ENCODE measurements at places on chromosomes 13 and 19. TPM values are rescaled to one million over a fixed set of nuclear protein-coding genes. Genes with fewer than 3 reads are reported as not detected.

DNA sequence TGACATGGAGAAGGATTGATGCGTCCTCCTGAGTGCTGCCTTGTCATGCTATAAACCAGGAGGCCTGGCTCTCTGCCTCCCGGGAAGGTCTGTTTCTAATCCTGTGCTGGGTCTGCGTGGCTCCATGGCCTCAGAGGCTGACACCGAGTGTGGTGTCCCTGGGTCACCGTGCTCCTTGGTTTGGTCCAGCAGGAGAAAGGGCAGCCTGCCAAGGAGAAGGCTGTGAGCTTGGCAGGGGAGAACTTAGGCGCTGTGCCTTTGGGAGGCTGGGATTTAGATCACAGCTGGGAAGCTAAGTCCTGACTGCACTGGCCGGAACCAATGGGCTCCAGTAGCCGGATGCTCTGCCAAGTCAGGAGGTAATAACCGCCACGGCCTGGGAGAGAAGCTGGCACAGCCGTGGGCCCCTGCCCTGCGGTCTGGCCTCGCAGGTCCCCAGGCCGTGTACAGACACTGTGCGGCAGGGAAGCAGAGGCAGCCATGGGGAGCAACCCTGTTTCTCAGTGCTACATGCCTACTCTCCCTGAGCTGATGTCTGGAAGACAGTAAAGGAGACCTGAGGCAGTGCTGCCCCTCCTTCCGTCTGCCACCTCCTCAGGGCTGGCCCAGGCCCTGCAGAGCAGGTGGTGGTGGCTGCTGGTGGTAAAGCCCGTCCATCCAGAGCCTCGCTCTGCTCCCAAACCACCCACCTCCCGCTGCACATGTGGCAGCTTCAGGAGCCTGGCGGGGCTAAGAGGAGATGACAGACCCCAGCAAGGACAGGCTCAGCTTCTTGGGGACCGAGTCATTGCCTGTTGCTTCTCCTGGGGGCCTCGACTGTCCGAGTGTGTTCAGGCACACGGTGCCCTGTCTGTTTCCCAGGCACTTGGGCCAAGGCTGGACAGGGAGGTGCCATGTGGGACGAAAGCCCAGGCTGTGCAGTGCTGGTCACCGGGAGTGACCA is 44.9 kb downstream of the C13orf46 start:
- DNase-seq, result peak; percentile 98
- H3K4me1 ChIP-seq, result peaks cover 50% of the 10 kb centered on the region
- peak overlapping the region; percentile 86 for H3K27ac ChIP-seq
- H3K27me3 ChIP-seq, result no peaks in the 10 kb centered on the region
- no peaks in the 10 kb centered on the region for H3K36me3 ChIP-seq
- peak overlapping the region; percentile 16 for H3K4me3 ChIP-seq

- H3K36me3 ChIP-seq, result no peaks in the 10 kb centered on the region
- no peaks in the 10 kb centered on the region for H3K27me3 ChIP-seq
- H3K27ac ChIP-seq, result no peak overlapping the region
These were observed 138.4 kb upstream of the RNF113B start for GRCh38 chr13:98315466-98315865.

- H3K27ac ChIP-seq, result no peak overlapping the region
- H3K4me1 ChIP-seq, result no peaks in the 10 kb centered on the region
- DNase-seq, result no peak
- no peaks in the 10 kb centered on the region for H3K36me3 ChIP-seq
- no peak overlapping the region for H3K4me3 ChIP-seq
These were observed 135.6 kb downstream of the PRR20E start for GRCh38 chr13:57302604-57303003.

DNA sequence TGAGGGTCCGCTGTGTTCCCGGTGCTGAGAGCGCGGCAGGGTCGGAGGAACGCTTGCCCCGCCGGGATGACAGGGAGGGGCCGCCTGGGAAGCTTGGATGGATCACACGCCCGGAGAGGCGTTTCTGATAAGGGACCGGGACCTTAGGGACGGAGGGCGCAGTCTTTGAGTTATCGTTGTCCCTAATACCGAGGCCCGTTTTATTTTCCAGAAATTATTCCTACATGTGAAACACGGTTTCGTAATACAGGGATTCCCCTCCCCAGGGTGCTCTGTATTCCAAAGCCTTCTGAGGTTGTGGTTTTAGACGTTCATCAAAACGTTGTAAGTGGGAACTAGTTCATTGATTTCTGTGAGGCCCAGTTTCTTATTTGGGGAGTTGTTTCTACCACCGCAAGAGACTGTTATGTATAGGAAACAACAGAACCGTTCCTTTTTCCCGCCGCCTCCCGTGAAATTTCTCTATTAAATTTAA is 752 bp downstream of the PDCD5 start:
- peaks cover 10% of the 10 kb centered on the region for H3K4me1 ChIP-seq
- H3K4me3 ChIP-seq, result peak overlapping the region; percentile 94
- DNase-seq, result peak; percentile 60
- H3K27ac ChIP-seq, result peak overlapping the region; percentile 82
- peaks cover 46% of the 10 kb centered on the region for H3K36me3 ChIP-seq

- no peaks in the 10 kb centered on the region for H3K4me1 ChIP-seq
- H3K27ac ChIP-seq, result no peak overlapping the region
These were observed 137.4 kb downstream of the DIAPH3 start for GRCh38 chr13:60026286-60026685.

PGLYRP1 gene
- total RNA-seq, result 0.76 TPM

ZNF558 gene
- 14.3 TPM for total RNA-seq

- no peak overlapping the region for H3K27ac ChIP-seq
- DNase-seq, result no peak
- no peaks in the 10 kb centered on the region for H3K4me1 ChIP-seq
These were observed 21.8 kb downstream of the ZNF77 start for GRCh38 chr19:2922987-2923386.

SYCN gene
- total RNA-seq, result not detected

PSG7 gene
- not detected for total RNA-seq

DNM2 gene
- 143 TPM for total RNA-seq

- H3K27me3 ChIP-seq, result no peaks in the 10 kb centered on the region
- DNase-seq, result no peak
- no peak overlapping the region for H3K4me3 ChIP-seq
- no peaks in the 10 kb centered on the region for H3K36me3 ChIP-seq
These were observed 76.0 kb upstream of the STK24 start for GRCh38 chr13:98652721-98653462.

- H3K27ac ChIP-seq, result peak overlapping the region; percentile 47
- no peaks in the 10 kb centered on the region for H3K27me3 ChIP-seq
These were observed 92.7 kb downstream of the COL4A2 start for GRCh38 chr13:110399801-110400200.

GRCh38 chr13:41276824-41277223 is 13.4 kb upstream of the MTRF1 start:
- DNase-seq, result no peak
- no peaks in the 10 kb centered on the region for H3K36me3 ChIP-seq
- no peak overlapping the region for H3K4me3 ChIP-seq
- H3K27me3 ChIP-seq, result no peaks in the 10 kb centered on the region
- no peaks in the 10 kb centered on the region for H3K4me1 ChIP-seq

- DNase-seq, result peak; percentile 53
- H3K27ac ChIP-seq, result peak overlapping the region; percentile 53
These were observed 61.9 kb downstream of the AP1M1 start for GRCh38 chr19:16259385-16260159.

DNA sequence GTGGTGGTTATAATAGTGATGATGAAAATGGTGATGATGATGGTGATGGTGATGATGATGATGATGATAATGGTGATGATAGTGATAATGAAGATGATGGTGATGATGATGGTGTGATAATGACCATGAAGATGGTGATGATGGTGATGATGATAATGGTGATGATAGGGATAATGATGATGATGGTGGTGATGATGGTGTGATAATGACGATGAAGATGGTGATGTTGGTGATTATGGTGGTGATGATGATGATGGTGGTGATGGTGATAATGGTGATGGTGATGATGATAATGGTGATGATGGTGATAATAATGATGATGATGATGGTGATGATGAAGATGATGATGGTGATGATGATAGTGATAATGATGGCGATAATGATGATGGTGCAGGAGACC is 1.6 kb downstream of the ADGRE1 start:
- H3K4me3 ChIP-seq, result no peak overlapping the region
- H3K27me3 ChIP-seq, result peaks cover 3% of the 10 kb centered on the region
- no peaks in the 10 kb centered on the region for H3K36me3 ChIP-seq
- no peak for DNase-seq
- H3K4me1 ChIP-seq, result no peaks in the 10 kb centered on the region
- no peak overlapping the region for H3K27ac ChIP-seq

ZNF573 gene
- total RNA-seq, result 4.1 TPM

- peak; percentile 82 for DNase-seq
- H3K4me1 ChIP-seq, result peaks cover 29% of the 10 kb centered on the region
- H3K4me3 ChIP-seq, result peak within 1 kb of the TSS; percentile 57
- H3K36me3 ChIP-seq, result peaks cover 35% of the 10 kb centered on the region
These were observed at the start of gene CTXN1 for GRCh38 chr19:7926021-7926726. Gene CTXN1, minus strand, starts transcription at chr19:7926135. Its CDS starts 597 bp downstream, at chr19:7925538.

ZNF765 gene
- 1.8 TPM for total RNA-seq

- no peak for DNase-seq
- no peak overlapping the region for H3K4me3 ChIP-seq
- peaks cover 35% of the 10 kb centered on the region for H3K36me3 ChIP-seq
- H3K4me1 ChIP-seq, result no peaks in the 10 kb centered on the region
- H3K27me3 ChIP-seq, result no peaks in the 10 kb centered on the region
These were observed 10.1 kb downstream of the ING1 start for GRCh38 chr13:110723598-110723997.

GRCh38 chr13:113020323-113021080 is 51.5 kb downstream of the MCF2L start:
- H3K4me3 ChIP-seq, result no peak overlapping the region
- DNase-seq, result no peak
- no peak overlapping the region for H3K27ac ChIP-seq
- peaks cover 20% of the 10 kb centered on the region for H3K27me3 ChIP-seq

DNA sequence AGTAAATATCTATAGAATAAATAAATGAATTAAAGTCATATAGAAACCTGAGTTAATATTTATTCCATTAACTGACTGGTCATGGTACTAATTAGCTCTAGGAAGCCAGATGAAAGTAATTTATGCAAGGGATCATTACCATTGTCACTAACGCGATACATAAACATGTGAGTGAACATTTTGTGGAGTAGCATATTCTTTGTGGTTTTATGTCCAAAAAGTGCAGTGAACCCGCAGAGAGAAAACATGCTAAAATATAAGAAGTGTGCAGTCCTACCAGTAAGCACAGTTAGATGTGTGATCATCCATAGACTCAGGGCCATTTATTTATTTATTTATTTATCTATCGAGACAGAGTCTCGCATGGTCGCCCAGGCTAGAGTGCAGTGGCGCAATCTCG is 1.6 kb downstream of the GPR183 start:
- H3K4me3 ChIP-seq, result peak overlapping the region; percentile 31
- no peaks in the 10 kb centered on the region for H3K36me3 ChIP-seq
- H3K4me1 ChIP-seq, result peaks cover 9% of the 10 kb centered on the region

TEAD2 gene
- total RNA-seq, result 14.2 TPM

GGN gene
- total RNA-seq, result not detected

SLC10A2 gene
- total RNA-seq, result not detected

GRCh38 chr19:15378534-15379082 is 979 bp downstream of the AKAP8 start:
- peak; percentile 71 for DNase-seq
- H3K4me3 ChIP-seq, result peak overlapping the region; percentile 78
- H3K36me3 ChIP-seq, result peaks cover 32% of the 10 kb centered on the region
- peaks cover 52% of the 10 kb centered on the region for H3K4me1 ChIP-seq
- peak overlapping the region; percentile 93 for H3K27ac ChIP-seq

- peak overlapping the region; percentile 40 for H3K4me3 ChIP-seq
- DNase-seq, result no peak
- no peaks in the 10 kb centered on the region for H3K27me3 ChIP-seq
- H3K4me1 ChIP-seq, result peaks cover 83% of the 10 kb centered on the region
- peaks cover 52% of the 10 kb centered on the region for H3K36me3 ChIP-seq
These were observed 6.6 kb downstream of the ANKRD10 start for GRCh38 chr13:110907951-110908898.

DNA sequence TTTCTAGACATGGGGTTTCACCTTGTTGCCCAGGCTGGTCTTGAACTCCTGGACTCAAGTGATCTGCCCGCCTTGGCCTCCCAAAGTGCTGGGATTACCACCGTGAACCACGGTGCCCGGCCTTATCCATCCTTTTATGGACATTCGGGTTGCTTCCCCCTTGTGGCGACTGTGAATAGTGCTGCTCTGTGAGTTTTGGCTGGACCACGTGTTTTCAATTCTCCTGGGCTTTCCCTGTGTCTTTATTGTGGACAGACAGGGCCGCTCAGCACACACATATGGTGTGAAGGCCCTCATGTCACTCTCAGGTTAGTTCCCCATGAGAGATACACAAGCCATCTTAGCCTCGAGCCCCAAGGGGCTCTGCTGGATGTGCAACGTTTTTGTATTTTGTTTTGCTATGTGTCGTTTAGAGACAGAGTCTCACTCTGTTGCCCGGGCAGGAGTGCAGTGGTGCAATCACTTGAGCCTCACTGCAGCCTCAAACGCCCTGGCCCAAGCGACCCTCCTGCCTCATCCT is 40.5 kb downstream of the MAU2 start:
- no peak overlapping the region for H3K27ac ChIP-seq
- H3K4me1 ChIP-seq, result no peaks in the 10 kb centered on the region
- no peaks in the 10 kb centered on the region for H3K27me3 ChIP-seq
- DNase-seq, result peak; percentile 83

- no peaks in the 10 kb centered on the region for H3K27me3 ChIP-seq
- no peaks in the 10 kb centered on the region for H3K36me3 ChIP-seq
- no peak overlapping the region for H3K27ac ChIP-seq
- no peaks in the 10 kb centered on the region for H3K4me1 ChIP-seq
These were observed 88.8 kb downstream of the TNFRSF19 start for GRCh38 chr13:23658929-23659541.

ZSCAN4 gene
- total RNA-seq, result not detected

ZNF776 gene
- 15.5 TPM for total RNA-seq

ZNF160 gene
- total RNA-seq, result 12.4 TPM

GRCh38 chr13:42040730-42041010 is 7.8 kb upstream of the DGKH start:
- H3K27me3 ChIP-seq, result no peaks in the 10 kb centered on the region
- no peak for DNase-seq
- peak overlapping the region; percentile 97 for H3K27ac ChIP-seq
- no peaks in the 10 kb centered on the region for H3K36me3 ChIP-seq
- no peaks in the 10 kb centered on the region for H3K4me1 ChIP-seq
